Stimulated activated effector memory CD8-positive, alpha-beta T cell treated with anti-CD3 and anti-CD28 coated beads, Interleukin-12 subunit alpha, Interleukin-12 subunit beta, amount 100 ng/mL, for 72 hours (primary cell): ENCODE measurements at places on chromosomes 2 and 18.

GRCh38 chr2:109453371-109453995 is 160.3 kb downstream of the SEPTIN10 start:
- no peak for DNase-seq

DNA sequence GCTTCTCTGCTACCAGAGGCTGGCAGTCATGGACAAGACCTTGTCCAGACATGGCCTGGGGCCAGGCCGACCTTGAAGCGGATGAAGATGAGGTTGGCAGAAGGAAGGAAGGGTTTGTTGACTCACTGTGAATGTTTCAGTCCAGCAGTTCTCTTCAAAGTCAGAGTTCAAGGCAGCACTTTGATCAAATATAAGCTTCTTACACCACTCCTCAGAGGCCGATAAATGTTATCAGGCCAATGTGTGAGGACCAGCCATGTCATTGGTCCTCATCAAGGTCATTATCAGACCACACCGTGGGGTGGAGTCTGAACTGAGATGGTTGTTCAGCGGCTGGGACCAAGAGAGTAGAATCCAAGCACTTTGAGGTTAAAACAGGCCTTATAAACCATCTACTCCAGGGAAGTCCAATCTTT is 35.5 kb downstream of the QPCT start:
- DNase-seq = peak; percentile 44

DNA sequence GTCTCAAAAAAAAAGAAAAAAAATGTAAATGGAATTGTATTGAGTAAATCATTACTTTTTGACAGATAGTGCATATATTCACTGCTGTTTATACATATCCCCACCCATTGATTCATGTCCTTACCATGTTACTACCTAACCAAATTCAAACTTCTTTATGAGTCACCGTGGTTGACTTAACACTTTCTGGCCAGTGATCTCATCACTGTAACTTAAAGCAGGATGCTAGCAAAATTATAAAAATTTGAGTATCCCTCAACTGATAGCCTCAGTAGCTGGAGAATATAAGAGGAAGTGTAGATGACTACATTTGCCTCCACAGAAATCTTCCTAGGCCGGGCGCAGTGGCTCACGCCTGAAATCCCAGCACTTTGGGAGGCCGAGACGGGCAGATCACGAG is 13.4 kb downstream of the CNOT9 start:
- no peak for DNase-seq

DNA sequence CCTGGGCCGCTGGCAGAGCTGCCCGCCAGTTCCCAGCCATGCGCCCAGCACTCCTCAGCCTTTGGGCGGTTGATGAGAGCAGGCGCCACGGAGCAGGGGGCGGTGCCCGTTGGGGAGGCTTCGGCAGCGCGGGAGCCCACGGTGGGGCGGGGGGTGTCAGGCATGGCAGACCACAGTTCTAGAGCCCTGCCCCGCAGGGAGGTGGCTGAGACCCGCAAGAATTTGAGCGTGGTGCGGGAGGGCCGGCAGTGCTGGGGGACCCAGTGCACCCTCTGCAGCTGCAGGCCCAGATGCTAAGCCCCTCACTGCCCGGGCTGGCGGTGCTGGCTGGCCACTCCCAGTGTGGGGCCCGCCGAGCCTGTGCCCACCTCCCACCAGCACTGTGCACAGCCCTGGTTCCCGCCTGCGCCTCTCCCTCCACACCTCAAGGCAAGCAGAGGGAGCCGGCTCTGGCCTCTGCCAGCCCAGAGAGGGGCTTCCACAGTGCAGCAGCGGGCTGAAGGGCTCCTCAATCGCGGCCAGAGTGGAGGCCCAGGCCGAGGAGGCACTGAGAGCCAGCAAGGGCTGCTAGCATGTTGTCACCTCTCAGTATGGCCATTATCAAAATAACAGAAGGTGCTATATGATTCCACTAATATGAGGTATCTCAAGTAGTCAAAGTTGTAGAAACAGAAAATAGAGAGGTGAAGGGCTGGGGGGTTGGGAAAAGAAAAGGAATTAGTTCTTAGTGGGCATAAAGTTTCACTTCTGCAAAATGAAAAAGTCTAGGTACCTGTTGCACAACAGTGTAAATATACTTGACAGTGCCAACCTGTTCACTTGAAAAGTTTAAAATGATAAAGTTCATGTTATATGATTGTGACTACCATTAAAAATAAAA is 72.3 kb downstream of the SH3YL1 start:
- no peak for DNase-seq

GRCh38 chr2:128316777-128317180 is 1.9 kb downstream of the HS6ST1 start:
- peak; percentile 0 for DNase-seq

GRCh38 chr2:144213797-144214196 is 306.1 kb downstream of the ZEB2 start:
- DNase-seq = no peak

DNA sequence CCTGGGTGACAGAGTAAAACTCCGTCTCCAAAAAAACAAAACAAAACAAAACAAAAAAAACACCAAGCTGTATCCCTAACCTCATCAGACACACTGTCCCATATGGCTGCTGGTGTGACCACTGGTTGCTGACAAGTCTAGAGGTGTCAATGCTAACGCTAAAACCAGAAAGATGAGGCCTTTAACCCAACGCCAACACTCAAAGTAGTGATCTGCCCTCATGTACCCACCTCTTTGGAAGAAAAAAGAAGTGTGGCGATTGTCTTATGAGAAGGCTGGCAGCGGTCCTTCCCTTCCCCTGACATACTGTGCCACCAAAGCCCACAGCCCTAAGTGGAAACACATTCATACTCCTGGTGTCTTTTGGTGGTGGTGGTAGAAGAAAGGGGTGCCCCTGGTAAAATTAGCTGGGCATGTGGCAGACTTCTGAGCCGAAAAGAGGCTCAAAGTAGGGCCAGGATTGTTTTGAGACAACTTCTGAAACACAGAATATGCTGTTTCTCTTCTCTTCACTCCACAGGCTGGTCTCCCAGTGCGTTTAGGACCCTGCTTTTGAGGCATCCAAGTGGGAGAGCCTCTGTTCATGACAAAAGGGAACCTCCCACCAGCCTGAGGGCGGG is 9.8 kb downstream of the SERTAD2 start:
- DNase-seq = no peak

- DNase-seq = no peak
Observed at GRCh38 chr2:155062250-155062921, 363.9 kb downstream of the KCNJ3 start.

DNA sequence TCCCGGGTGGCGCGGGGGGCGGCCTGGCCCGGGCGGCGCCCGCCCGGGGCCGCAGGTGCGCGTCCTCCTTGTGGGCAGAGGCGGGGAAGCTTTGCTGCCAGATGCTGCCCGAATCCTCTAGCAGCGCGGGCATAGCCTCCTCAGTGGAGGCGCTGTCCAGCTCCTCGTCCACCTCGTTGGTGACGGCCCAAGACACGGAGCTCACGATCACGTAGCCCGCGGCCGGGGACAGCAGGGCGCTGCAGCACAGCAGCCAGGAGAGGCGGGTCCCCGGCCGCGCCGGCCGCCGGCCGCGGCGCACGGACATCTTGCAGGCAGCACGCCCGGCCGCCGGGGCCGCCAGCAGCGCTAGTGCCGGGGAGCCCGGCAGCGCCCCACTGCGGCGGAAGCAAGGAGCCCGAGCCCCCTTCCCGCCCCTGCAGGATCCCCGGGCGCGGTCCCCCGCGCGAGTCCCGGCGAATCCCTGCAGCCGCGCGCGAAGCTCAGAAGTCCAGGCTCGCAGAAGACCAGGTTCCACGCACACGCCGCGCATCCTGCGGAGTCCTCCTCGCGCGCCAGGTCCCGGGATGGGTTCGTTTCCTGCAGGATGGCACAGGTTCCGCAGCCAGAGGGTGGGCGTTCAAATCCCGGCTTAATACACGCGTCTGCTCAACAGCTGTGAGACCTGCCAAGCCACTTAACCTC is at the start of gene CREG2:
Gene CREG2 (minus strand): TSS at position 353 of the 684 bp plus-strand sequence. CDS start 46 bp downstream, at position 307.
- DNase-seq = peak; percentile 71

DNA sequence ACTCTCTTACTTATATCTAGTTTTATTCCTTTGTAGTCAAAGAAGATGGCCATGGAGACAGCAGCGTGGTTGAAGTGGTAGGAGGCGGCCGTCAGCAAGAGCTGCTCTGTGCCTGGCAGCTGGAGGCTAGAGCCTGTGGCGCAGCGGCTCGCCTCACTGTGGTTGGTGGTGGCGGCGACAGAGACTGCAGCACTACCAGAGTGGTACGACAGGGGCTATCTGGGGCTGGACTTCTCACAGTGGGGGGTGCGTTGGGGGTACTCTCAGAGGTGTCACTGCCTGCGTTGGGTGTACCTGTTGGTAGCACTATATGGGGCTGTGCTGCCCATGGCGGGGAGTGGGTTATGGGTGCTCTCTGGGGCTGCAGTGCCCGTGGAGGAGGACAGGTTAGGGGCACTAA is 8.5 kb upstream of the ANKRD62 start:
- DNase-seq = no peak

DNA sequence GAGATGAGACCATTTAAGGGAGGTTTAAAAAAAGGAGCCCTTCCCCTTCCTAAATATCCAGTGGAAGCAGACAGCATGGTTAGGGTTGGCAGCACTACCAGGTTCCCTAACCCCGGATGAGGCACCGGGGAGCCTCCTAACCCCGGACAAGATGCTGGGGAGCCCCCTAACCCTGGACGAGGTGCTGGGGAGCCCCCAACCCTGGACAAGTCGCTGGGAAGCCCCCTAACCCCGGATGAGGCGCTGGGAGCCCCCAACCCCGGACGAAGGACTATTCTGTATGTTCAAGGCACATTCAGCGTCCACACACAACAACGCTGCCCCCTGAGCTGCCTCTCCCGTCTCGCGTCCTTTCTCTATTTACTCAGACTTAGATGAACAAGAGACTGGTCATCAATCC is 51.9 kb downstream of the ANKMY1 start:
- DNase-seq = peak; percentile 35

- no peak for DNase-seq
Observed at GRCh38 chr2:205290299-205290698, 392.0 kb upstream of the NRP2 start.

GRCh38 chr2:17160594-17160993 is 357.6 kb downstream of the RAD51AP2 start:
- DNase-seq = no peak

- no peak for DNase-seq
Observed at GRCh38 chr2:204538182-204539018, 6.9 kb upstream of the PARD3B start.

- DNase-seq = no peak
Observed at GRCh38 chr2:75459565-75460310, 101.0 kb downstream of the EVA1A start.

DNA sequence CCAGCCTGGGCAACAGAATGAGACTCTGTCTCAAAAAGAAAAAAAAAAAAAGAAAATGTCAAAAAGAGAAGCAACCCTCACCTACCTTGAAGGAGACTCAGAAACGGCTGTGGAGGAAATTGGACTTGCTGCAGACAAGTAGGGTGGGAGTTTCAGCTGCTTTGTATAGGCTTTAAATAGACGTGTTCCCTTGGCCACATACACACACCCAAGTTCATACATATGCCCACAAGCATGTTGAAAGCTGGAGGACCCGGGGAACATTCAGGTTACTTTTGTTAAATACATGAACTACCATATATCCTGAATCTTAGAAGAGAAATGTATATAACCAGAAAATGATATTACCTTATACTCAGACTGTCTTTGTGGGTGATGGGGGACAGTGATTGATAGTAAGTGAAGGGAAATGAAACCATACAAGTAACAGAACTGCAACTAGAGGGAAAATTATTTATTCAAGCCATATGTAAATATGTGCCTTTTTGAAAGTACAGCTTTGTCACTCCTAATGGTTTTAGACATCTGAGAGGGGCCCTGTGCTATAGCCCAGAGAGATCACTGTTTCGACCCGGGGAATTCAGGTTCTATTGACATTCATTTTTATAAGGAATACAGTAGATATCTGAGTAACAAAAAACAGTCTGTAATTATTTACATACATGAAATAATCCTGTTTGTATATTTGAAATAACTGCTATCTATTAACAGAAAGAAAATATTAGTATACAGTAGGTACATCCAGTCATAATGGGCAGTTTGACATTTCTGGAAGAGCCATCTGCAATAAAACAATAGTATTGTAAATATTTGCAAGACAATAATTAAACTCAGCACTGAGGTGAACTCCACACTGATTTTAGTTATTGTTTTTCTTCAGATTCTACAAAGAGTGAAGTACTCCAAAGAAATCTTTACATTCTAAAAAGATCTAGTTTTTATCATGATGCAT is 48.0 kb upstream of the TGIF1 start:
- no peak for DNase-seq

DNA sequence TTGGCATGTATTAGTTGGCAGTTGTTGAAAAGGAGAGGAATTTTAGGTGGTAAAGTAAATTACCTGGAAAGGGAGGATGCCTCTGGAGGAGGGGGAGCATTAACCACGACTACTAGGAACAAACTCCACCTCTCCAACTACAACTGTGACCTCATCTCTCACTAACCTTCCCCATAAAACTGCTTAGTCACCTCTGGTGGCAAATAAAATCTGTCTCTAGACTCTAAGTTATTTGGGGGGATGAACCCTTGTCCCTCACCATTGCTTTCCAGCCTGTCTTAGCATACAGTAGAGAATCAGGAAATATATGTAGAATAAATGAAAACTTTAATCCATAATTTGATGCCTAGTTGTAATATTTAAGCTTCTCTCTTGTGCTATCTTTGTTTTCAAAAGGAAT is 27.6 kb upstream of the MYO1B start:
- DNase-seq = no peak
